ENCODE measurements at places on chromosomes 7 and 10. TPM values are rescaled to one million over a fixed set of nuclear protein-coding genes. Genes with fewer than 3 reads are reported as not detected.

- no peak for DNase-seq
These were observed 602.8 kb downstream of the KCNMA1 start for GRCh38 chr10:77034795-77035194.

DNA sequence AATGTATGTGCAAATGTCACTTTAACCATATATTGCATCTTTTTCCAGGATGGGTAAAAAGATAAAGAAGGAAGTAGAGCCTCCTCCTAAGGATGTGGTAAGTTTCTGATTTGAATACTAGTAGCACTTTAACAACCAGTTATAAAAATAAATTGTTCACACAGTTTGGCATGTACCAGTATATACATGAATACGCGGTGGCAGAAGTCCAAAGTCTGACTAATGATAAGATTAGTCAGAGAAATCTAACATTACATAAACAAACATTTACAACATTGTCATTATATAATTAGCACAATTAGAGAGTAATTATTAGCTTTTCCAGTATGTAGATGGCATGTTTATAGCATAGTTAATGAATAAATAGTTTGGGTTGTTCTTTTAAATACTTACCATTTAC is 4.1 kb downstream of the ARMC3 start:
- peak; percentile 57 for DNase-seq

- no peak for DNase-seq
These were observed 34.3 kb upstream of the ICA1 start for GRCh38 chr7:8296362-8296659.

DNA sequence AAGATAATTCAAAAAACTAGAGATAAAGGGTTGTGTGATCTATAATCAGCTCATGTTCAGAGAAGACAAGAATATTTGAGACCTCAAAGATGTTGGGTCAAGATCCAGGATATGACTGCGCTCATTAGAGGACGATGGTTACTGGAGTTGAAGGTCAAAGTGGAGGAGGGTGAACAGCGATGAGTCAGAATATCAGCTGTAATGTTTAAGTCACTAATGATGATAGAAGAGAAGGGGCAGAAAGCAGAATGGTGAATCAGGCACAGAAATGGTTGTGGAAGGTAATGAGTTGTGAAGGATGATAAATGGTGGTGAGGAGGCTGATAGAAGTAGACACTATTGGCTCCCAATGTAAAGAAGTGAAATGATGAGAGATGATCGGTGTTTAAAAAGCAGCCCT is 540.3 kb downstream of the INHBA start:
- DNase-seq, result peak; percentile 60

The C10orf71 gene
- not detected for total RNA-seq

The INMT gene
- 0.09 TPM for total RNA-seq

The STOX1 gene
- 0.12 TPM for total RNA-seq
